Upper lobe of left lung (tissue), 6 donors: ENCODE measurements at places on chromosomes 1 and 21. TPM values are rescaled to one million over a fixed set of nuclear protein-coding genes. Genes with fewer than 3 reads are reported as not detected.

DNA sequence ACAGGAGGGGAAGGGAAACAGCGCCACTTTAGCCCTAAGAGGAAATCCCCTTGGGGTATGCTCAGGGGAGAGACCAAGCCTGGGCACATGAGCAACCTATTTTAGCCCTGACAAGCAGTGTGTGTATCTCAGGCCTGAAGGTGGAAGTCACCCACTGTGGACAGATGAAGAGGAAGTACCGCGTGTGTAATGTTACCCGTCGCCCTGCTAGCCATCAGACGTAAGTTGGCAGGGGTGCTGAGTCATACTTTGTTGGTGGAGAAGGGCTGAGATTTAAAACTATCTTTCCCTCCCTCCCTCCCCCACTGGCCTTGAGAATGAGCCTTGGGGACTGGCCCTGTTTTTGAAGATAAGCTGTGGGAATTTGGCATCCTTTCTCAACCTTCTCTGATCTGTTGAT lies 11.2 kb downstream of the AGO1 start:
- DNase-seq: no peak

DNA sequence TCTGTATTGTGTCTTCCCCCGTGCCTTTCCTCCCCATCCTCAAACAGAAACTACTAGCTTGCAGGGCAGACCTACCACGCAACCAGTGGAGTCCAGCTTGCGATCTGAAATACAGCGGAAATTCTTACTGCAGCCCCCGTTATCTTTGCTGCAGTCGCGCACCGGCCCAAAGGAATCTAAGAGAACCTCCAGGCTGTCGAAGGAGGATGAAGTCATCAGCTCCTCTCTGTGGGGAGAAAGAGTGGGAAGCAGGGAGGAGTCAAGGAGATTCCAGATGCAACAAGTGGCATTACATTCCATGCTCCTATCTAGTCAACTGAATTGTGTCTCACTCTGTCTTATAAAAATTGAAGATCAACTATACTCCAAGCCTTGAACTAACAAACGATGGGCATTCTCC lies 206.9 kb downstream of the ASTN1 start:
- DNase-seq: no peak

GRCh38 chr1:165481820-165482532 lies 37.0 kb upstream of the RXRG start:
- no peak for DNase-seq

Gene SLC44A5
- total RNA-seq: 0.15 TPM

DNA sequence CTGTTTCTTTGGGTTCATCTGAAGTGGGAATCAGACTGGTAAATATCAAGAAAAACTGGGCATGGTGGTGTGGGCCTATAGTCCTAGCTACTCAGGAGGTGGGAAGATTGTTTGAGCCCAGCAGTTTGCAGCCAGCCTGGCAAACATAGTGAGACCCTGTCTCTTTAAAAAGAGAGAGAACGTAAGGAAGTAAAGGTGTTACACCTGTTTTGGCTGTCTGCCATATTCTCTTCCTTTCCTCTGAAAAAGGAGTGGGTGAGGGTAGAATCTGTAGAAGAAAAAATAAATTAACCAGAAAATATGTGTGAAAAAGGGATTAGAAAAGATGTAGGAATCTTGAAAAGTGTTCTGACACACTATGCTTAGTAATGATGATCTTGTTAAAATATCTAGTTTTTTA lies 20.0 kb downstream of the AHCYL1 start:
- no peak for DNase-seq

- no peak for DNase-seq
These were observed 610.3 kb upstream of the TMPRSS15 start for GRCh38 chr21:19013916-19014315.

DNA sequence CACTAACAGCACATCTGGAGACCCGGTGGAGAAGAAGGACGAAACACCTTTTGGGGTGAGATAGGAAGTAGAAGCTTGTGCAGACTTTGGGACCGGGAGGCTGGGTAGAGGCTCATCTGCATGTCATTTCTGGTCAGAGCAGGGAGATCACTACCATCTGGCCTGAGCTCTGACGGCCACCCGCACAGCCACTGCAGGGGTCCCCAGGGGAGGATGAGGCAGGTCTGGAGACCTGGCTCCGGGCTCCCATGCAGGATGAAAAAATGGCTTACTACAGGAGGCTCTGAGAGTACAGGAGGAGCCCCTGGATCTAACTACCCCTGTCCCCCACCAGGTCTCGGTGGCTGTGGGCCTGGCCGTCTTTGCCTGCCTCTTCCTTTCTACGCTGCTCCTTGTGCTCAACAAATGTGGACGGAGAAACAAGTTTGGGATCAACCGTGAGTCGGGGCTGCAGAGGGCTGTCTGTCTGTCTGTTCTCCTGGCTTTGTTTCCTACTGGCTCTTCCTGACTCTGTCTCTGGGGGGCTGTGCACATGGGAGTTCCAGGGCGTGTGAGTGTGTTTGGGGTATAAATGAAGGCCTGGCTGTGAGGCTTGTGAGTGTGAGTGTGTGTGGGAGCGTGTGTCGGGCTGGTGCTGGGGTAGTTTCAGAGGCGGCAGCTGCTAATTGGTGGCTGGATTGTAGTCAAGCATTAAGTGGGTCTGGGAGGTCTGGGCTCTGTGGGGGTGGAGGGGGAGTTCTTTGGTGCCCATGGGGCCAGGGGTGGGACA lies 14.1 kb downstream of the NTRK1 start:
- DNase-seq: no peak

Gene TBX19
- total RNA-seq: 2.5 TPM

Gene SH2D5
- total RNA-seq: not detected

- DNase-seq: no peak
These were observed 511 bp upstream of the SNX27 start for GRCh38 chr1:151611288-151611790.

Gene HES3
- total RNA-seq: not detected

Gene DUSP12
- total RNA-seq: 12.0 TPM

- no peak for DNase-seq
These were observed 41.3 kb upstream of the TNFSF4 start for GRCh38 chr1:173248247-173248940.

- DNase-seq: no peak
These were observed 25.8 kb downstream of the ANP32E start for GRCh38 chr1:150210091-150210490.

DNA sequence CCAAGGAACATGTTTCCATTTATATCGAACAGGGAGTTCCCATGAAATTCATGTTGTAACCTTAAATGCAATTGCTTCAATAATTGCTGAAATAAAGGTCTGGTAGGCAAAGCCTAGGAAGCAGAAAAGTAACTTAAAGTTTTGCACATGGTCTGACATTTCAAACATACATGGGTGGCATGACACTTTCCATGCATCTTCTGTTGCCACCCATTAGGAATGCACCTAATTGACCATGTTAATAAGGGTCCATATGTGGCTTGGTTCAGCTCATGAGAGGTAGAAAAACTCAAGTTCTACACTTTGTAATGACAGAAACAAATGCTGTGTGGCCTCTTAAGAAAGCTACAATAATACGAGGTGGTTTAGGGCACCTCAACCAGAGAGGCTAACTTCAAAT lies 72.0 kb upstream of the GORAB start:
- DNase-seq: no peak

Gene ALX3
- not detected for total RNA-seq

DNA sequence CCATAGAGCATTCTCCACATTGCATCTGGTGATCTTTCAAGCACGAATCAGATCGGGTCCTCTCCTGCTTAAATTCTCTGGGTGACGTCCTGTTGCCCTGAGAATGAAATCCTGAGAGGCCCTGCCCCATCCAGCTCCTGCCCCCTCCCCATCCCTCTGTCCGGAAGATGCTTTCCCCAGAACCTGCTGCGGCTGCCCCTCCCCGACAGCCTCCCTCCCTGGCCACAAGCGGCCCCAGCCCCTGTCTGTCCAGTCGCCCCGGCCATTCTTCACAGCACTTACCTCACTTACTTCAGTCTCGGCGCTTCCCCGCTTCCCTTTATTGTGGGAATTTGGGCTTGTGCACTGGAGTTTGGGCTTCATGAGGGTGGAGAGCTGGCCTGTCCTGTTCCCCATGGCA lies 40.3 kb downstream of the TAS1R2 start:
- no peak for DNase-seq

GRCh38 chr1:112716133-112716720 lies 1.1 kb upstream of the PPM1J start:
- DNase-seq: no peak

Gene FCRL2
- 0.46 TPM for total RNA-seq

Gene S100A4
- total RNA-seq: 424 TPM

Gene KIF14
- total RNA-seq: 0.26 TPM
